Stimulated activated CD4-positive, alpha-beta T cell treated with anti-CD3 and anti-CD28 coated beads, Interleukin-1b, Interleukin-23, amount 100 ng/mL, for 1 hour (primary cell): ENCODE measurements at places on chromosomes 3 and 15.

DNA sequence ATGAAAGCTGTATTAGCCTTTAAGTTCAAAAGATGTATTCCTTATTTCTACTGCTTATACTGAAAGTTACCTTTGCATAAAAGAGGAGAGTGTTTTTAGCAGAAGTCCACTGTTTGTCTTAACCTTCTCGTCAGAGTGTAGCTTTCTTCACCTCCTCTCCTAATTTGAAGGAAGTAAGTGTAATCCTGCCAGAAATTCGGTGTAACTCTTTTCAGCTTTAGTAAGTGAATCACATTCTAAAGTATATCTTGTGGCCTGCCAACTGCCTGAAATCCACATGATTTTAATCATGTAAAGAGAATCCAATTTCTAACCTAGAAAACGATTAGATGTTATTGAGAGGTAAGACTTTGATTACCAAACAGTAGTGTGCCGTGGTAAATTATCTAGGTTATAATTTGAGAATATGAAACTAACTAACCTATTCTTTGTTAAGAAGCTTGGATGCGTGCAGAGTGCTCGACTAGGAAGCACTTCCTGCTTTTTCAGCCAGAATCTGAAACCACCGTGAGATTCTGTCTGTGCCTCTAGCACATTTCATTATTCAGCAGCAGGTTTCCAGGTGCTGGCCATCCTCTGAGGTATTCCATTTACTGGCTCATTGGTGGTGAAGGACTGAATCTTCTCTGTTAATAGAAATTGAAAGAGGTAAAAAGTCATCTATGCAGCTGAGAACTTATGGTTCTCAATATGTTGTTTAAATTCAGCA is 7.5 kb downstream of the GYG1 start:
- DNase-seq, result no peak

DNA sequence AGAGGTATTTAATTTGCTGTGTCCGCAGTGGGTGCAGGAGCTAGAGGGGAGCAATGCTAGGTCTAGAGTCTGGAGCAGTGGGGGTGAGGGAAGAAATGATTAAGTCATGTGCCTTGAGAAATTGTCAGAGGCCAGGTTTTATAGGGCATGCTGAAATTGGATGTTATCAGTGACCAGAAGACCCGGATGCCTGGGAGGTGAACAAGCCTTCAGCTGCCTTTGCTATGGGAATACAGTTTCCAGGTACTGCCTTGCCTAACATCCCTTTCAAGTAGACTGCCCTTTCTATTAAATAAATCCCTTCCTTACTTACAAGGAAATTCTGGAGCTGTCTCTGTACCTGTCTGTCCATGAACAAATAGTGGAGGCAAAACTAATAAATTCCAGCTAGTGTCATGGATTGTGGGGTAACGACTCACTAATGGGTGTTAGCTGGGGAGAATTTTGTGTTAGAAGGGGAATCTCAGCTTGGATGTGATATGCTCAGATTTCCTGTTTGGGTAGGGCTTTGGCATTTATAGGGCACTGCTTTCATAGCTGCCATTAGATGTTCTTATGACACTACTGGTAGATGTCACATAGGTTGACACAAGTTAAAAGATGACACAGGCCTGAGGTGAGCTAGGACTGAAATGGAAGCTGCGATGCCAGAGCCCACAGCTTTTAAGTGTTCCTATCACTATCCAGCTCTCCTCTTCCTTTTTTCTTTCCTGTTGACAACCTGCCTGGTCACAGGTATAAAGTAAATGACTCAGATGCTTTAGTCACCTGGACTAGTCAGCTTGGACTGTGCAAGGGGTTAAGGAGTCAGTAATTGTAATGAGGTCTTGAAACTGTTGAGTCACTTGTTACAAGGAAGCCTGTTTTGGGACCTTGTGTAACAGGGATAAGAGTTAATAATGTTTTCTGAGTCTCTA is 21.3 kb downstream of the CHD2 start:
- no peak for DNase-seq

DNA sequence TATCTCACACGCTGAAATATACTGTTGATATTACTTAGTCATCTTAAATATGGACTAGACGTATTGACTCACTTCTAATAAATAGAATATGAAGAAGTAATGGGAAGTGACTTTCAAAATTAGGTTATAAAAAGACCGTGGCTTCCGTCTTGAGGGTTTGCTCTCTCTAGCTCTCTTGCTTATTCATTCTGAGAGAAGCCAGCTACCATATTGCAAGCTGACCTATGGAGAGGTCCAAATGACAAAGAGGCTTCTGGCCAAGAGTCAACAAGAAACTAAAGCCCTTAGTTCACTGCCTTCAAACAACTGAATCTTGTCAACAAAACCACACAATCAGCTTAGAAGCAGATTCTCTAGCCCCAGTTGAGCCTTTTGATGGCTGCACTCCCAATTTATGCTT is 46.1 kb downstream of the SLC9C1 start:
- no peak for DNase-seq

DNA sequence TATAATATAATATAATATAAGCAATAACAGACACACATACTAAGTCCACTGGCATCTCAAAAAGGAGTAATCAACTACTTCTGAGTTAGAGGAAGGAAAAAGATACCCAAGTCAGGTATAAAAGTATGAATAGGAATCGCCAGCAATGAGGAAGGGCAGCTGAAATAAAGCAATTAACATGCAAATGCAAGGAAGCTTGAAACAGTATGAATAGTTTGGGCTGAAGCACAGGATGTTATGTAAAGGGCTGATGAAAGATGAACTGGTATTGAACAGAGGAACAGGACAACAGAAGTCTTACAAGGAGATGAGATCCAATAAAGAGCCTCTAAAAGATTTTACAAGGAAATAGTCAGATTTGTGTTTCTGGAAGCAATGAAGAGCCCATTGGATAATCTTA is 7.1 kb downstream of the COPS2 start:
- no peak for DNase-seq

DNA sequence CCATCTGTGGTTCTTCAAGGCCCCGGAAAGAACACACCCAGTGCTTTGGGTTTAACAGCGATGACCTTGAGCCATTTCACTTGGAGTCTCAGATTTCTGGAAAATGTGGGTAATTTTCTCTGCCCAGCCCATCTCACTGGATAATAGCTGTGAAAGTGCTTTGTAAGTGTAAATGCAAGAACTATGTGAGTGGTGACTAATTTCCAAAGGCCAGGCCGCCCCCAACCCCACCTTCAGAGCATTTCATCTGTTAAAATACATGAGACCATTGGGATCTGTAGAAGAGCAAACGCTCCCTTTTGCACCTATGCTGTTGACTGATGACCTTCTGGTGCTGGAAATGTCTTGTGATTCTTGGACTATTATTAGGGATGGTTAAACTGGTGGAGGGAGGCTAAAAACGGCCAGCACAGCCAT is 196.8 kb upstream of the LPP start:
- no peak for DNase-seq

GRCh38 chr3:122772827-122773226 is 20.8 kb downstream of the HSPBAP1 start:
- DNase-seq, result no peak

GRCh38 chr3:70250492-70250891 is 61.9 kb downstream of the MDFIC2 start:
- no peak for DNase-seq

DNA sequence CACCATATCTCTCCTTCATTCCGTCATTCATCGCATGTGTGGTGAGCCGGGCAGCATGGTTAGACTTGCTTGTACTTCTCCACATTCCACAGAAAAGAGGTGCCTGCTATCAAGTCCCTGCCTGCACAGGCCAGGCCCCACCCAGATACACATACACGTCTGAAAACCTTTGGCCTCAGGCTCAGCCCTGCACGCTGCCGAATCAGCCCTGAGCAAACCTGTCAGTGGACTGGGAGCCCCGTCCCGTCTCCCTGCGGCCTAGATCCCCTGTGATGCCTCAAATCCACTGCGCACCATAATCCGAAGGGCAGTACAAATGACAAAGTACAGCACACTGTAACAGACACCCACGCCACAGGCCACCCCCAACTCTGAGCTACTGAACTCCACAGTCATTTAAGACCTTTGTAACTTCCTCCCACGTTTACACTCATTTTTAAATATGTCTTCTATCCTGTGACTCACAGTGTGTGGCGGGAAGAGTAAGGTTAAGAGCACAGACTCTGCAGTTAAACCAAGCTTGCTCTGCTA is 67.1 kb downstream of the MB21D2 start:
- DNase-seq, result no peak
